ENCODE measurements at places on chromosomes 2 and 18.

- DNase-seq = no peak
Observed at GRCh38 chr2:145752091-145752806, 1232.3 kb upstream of the ZEB2 start.

DNA sequence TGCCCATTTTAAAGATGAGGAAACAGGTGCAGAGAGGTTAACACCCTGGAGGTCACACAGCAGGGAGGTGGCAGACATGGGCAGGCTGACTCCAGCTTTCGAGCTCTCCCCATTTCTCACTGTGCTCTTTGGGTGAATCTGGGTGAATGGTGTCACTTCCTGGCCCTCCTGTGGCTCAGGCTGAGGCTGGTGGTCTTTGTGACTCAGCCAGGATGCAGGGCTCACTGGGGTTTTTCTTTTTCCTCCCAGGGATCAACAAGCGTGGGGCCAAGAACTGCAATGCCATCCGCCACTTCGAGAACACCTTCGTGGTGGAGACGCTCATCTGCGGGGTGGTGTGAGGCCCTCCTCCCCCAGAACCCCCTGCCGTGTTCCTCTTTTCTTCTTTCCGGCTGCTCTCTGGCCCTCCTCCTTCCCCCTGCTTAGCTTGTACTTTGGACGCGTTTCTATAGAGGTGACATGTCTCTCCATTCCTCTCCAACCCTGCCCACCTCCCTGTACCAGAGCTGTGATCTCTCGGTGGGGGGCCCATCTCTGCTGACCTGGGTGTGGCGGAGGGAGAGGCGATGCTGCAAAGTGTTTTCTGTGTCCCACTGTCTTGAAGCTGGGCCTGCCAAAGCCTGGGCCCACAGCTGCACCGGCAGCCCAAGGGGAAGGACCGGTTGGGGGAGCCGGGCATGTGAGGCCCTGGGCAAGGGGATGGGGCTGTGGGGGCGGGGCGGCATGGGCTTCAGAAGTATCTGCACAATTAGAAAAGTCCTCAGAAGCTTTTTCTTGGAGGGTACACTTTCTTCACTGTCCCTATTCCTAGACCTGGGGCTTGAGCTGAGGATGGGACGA lies 13.2 kb downstream of the ITM2C start:
- DNase-seq = no peak

GRCh38 chr2:120602251-120602650 lies 133.4 kb upstream of the GLI2 start:
- no peak for DNase-seq

- no peak for DNase-seq
Observed at GRCh38 chr18:78827141-78827540, 152.5 kb upstream of the SALL3 start.

- no peak for DNase-seq
Observed at GRCh38 chr2:58376592-58376991, 135.5 kb upstream of the FANCL start.

- no peak for DNase-seq
Observed at GRCh38 chr18:53864770-53865169, 359.7 kb downstream of the MBD2 start.

- no peak for DNase-seq
Observed at GRCh38 chr2:188181067-188181838, 110.4 kb upstream of the GULP1 start.

GRCh38 chr2:152098496-152099366 lies at the start of gene CACNB4:
TSS of gene CACNB4 (minus strand) at chr2:152099044.
- DNase-seq = no peak

DNA sequence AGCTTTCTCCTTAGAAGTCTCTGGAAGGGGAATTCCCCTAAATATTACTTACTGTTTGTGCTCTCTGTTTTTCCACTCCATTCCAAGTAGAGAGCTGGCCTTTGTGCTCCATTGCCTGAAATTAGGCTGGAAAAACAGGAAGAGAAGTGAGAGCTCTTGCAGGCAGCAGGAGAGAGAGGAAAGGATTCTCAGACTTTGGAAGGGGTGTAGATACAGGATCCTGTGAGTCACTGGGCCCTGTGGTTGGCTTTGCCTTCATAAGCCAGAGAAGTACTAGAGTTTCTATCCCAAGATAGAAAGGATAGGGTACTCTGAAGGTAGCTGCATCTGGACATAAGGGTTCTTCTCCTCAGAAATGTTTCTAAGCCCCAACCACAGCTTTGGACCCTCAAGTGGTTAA lies 188.9 kb downstream of the CMPK2 start:
- DNase-seq = no peak

GRCh38 chr2:100106460-100106859 lies 35.9 kb downstream of the AFF3 start:
- no peak for DNase-seq

Data from GM12878 (cell line).